ENCODE measurements at places on chromosomes 2 and 18. TPM values are rescaled to one million over a fixed set of nuclear protein-coding genes. Genes with fewer than 3 reads are reported as not detected.

GRCh38 chr2:176082824-176083751 is 674 bp downstream of the EVX2 start:
- DNase-seq, result no peak

DNA sequence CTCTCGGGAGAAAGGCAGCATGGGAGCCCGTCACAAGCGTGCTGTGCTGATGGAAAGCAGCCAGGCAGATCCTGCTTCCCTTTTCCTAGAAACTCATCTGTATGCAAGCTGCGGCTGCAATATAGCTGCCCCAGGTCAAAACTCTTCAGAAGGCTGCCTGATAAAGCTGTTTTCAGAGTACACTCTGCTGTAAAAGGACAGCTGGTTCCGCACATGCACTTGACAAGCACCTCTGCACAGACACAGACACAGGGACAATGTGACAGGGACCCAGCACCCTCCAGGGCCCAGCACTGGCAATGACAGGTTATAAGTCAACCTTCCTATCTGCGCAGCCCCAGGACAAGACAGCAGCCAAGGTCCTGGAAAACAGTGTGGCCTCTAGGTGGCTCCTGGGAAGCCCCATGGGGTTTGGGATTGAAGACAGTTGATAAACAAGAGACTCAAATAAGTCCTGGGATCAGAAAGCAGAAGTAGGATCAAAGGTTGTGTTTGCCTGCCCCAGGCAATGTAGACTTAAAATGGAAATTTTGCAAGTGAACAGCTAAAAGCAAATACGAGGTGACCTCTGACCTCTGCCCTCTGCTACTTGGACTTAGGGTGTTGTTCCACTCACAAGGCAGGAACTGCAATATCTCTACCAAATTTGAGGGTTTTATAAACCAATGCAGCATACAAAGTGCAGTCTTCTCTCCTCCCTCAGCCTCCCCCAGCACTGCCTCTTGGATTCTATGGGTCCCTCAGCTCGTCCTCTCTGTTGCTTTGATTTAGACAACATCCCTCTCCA is 16.9 kb downstream of the SLC66A2 start:
- no peak for DNase-seq

Gene NAT8
- total RNA-seq, result not detected

- no peak for DNase-seq
Observed at GRCh38 chr18:44935455-44935854, 254.8 kb downstream of the SETBP1 start.

DNA sequence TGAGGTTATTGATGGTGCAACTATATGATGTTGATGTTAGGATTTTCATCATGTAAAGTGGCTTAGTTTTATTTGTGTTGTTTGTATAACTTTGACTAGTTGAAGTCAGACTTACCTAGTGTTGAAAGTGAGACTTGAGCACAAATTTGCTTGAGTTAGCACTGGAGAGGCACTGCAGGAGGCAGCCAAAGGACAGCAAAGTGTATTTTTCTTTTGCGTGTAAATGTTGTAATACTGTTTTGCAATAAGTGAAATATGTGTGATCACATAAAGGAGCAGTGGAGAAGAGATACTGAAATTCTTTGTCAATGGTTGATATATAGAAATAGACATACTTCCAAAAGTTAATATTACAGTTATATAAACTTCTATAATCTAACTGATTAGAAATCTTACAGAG is 332.0 kb upstream of the RAB12 start:
- no peak for DNase-seq

DNA sequence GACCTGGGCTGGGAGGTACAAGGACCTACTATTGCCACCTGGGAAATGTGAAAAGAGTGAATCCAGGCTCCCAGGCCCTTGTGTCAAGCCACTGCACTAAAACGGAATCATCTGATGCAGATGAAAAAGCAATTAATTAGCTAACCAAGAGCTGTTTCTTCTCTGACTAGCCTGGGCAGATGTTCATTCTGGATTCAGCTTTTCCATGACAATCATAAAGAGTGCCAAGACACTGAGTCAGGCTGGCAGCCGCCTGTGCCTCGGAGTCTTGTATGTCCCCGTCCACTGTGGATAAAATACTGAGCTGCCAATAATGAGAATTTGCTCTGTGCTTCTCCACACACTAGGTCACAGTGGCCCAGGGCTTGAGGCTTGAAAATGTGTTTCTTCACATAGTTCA is 21.7 kb upstream of the LCLAT1 start:
- DNase-seq, result no peak

Gene VAMP5
- 60.0 TPM for total RNA-seq

Gene RMND5A
- 61.4 TPM for total RNA-seq

DNA sequence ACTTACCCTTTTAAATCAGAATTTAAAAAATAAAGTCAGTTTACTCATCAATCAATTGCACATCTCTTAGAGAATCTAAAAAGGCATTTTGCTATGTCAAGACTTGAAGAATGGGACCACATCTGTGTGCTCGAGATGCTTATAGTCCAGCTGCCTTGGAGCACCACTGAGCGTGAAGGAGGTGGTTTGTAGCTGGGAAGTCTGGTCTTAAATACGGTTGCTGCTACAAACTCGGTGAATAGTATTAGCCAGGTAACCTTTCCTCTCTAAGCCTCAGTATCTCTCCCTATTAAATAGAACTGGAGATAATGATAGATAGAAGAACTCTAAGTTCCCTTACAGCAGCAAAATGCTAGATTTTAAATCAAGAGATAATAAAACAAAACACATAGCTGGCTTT is 289.7 kb downstream of the TRIB2 start:
- no peak for DNase-seq

Gene RUFY4
- total RNA-seq, result not detected

- no peak for DNase-seq
Observed at GRCh38 chr2:47869859-47870595, 36.3 kb downstream of the FBXO11 start.

- no peak for DNase-seq
Observed at GRCh38 chr2:63044362-63045327, 6.0 kb upstream of the OTX1 start.

Gene WNT10A
- not detected for total RNA-seq

DNA sequence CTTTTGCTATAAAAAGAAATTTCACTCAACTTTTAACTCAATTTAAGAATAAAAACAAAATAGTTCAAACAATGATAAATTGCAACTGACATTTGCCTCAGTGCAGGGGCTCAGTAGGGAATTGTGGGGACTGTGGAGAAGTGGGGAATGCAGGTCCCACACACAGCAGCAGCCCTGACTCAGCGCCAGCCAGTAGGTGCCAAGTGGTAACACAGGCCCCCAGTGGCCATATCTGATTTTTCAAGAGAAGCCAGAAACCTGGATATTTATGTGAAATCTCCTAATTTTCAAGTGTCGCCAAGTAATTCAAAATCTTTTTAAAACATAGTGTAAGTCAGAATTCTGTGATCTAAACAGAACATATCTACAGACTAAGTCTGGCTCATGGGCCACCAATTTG is 186.3 kb downstream of the EN1 start:
- no peak for DNase-seq

Gene SELENOI
- 17.9 TPM for total RNA-seq

DNA sequence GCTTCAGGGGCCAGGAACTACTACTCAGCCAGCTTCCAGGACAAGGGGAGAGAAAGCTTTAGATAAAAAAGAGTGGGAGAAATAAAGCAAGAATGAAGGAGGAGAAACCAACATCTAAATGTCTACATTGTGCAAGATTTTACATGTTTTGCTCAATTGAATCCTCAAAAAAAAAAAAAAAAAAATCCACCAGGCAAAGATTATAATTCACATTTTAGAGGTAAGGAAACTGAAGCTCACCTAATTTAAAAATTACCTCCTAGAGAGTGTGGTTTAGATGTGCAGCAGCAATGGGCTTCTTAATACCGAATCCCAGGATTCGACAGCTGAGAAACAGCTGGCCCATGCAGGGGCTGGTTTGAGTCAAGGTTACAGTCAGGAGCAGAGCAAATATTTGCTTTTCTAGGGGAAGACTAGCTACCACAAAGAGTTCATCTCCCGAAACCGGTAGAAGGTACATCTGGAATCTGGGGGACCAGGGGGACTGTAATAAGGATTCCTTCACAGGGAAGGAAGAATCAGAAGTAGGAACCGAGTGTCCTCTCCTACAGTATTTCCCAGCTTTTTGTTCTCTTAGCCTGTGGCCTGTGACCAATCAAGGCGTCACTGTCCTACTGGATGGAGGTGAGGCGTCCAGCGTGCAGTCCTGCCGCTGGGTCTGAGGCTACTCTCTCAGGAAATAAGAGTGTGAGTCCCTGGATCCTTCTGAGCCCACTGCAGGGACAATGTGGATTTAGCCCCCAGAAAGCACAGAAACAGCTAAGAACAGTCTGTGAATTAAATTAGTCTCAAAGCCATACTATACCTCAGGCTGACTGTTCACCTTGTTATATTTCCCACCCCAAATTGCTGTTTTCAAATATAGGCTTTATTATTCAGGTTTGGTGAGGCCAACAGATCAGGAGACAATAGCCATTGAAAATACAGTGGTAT is 42.3 kb downstream of the IL1R2 start:
- DNase-seq, result no peak

Gene UGT1A8
- total RNA-seq, result not detected

GRCh38 chr2:73408198-73408597 is 22.6 kb downstream of the ALMS1 start:
- no peak for DNase-seq

Gene DPY30
- total RNA-seq, result 98.2 TPM

DNA sequence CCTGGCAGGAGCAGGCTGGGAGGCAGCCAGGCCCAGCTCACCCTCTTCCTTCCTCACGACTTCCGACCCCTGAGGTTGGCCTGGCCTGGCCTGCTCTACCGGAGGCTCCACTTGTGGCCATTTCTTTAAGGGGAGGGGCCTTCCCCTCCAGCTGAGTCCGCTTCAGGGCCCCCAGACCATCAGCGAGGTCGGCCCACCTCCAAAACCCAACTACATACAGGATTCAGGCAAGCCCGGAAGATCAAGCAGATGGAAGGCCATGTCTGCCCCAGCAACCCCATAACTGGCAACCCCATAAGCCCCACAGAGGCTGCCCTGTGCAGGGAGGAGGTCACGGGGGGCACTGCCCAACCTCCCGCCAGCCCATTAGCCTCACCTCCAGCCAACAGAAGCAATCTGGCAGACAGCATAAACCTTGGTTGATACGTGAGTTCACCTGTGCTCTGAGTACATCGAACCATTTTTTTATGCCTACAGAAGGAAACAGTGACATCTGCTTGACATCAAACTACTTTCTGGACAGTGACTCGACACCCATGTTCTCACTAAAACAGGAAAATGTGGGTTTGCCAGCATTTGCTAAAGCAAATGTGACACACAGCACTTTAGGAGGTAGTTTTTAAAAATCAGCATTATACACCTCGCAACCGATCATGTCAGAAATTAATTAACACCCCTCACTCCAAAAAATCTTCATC is 98.9 kb downstream of the EIPR1 start:
- no peak for DNase-seq

GRCh38 chr2:144583741-144584453 is 64.0 kb upstream of the ZEB2 start:
- DNase-seq, result no peak

Gene GLB1L
- 5.9 TPM for total RNA-seq

- no peak for DNase-seq
Observed at GRCh38 chr2:198167346-198167745, 363.0 kb downstream of the PLCL1 start.

- DNase-seq, result no peak
Observed at GRCh38 chr18:24187049-24187448, 48.2 kb downstream of the CABYR start.

GRCh38 chr2:66432801-66433694 is 1.9 kb upstream of the MEIS1 start:
- DNase-seq, result peak; percentile 91

DNA sequence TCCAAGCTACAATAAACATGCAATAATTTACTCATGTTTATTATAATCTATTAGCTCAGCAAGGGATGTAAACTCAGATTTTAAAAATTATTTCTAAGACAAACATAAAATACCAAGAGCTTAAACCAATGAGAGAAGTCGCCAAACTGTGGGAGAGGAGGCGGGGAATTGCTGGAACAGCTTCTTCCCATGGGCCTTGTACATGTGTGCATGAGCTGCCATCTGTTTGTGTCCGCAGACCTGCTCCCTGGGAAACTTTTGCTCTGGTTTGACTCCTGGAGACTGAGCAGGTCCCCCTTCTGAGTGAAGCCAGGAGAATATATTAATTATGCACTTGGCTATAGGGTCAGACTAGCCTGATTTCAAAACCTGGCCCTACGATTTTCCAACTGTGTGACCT is 655.9 kb upstream of the SOX11 start:
- DNase-seq, result no peak

DNA sequence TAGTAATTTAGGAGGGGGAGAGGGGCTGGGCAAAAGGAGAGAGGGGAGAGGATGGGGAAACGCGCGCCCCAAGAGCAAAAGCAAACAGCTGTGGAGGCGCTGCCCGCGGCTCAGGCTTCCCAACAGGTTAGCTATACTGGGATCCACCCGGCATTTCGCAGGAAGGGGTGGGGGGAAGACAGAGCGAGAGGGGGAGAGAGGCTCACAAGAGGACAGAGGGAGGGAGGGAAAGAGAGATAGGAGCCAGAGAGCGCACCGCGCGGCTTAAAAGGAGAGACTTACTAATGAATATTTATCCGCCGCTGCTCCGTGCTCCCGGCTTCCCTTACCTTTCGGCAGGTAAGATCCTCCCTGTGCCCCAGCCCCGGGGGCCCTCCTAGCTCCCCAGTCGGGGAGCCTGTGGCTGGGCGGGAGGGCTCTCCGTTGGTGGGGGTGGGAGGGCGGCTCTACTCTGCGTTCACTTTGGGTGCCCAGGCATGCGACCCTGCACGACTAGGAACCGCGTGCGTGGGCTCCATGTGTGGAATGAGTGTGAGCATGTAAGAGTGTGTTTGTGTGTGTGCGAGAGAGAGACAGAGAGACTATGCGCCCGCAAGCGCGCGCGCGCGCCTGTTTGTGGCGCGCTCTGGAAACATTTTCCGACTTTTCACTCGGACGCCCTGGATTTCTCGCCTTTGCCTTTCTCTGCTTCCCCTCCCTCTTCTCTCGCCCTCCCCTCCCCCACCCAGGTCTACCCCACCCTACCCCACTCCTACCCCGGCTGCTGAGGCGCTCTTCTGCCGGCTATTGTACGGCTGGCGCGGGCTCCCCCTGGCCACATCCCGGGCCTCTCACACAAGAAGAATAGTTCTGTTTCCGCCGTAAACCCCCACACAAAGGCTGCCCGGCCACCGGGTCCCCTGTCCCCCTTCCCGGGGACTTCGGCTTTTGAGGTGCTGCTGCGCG is 7.2 kb upstream of the SIX3 start:
- DNase-seq, result no peak
